ENCODE measurements at places on chromosomes 11 and 22. TPM values are rescaled to one million over a fixed set of nuclear protein-coding genes. Genes with fewer than 3 reads are reported as not detected.

DNA sequence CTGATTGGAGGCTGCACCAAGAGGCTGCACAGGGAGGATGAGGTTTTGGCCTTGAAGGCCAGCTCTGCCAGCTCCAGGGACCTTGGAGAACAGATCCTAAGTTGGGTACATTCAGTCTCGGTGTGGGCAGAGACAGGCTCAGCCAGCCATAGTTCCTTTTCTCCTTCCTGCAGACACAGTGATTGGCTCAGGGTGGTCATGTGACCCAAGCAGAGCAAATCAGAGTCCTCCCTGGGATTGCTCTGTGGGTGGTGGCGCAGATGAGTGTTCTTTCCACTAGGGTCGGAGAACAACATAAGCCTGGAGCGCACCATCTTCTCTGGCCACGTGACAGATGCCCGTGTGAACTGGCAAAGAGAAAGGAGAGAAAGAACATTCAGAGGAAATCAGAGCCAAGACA is 47.1 kb upstream of the CCND1 start:
- no peak for DNase-seq

Gene LBHD1
- polyA plus RNA-seq = 2.4 TPM

Gene KIF18A
- polyA plus RNA-seq = 5.4 TPM

DNA sequence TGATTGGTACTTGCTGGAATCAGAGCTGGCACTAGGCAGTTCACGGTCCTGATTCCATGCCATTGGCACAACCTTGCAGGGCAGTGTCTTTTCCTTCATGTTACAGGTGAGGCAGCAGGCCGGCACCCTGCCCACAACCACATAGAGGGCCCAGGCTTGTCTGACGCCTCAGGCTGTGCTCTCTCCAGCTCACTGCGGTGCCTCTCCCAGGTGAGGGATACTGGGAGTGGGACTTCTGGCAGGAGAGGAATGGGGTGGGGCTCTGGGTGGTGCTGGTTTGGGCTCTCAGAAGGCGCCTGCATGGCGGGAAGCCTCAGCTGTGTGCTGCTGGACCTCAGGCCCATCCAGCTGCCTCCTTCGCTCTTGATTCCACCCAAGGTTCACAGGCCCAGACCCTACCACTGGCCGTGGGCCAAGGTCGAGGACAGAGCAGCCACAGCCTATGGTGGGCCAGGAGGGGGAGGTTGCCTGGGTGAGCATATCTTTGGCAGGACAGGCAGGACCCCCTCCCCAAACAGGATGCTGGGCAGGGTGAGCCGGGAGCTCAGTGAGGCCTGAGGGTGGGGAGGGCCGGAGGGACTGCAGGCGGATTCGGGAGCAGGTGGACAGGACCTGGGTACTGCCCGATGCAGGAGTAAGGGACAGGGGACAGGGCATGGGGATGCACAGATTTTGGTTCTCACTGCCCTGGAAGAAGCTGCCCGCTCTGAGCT is 7.0 kb upstream of the MPPED1 start:
- no peak for DNase-seq

Gene IL18
- polyA plus RNA-seq = 0.46 TPM

DNA sequence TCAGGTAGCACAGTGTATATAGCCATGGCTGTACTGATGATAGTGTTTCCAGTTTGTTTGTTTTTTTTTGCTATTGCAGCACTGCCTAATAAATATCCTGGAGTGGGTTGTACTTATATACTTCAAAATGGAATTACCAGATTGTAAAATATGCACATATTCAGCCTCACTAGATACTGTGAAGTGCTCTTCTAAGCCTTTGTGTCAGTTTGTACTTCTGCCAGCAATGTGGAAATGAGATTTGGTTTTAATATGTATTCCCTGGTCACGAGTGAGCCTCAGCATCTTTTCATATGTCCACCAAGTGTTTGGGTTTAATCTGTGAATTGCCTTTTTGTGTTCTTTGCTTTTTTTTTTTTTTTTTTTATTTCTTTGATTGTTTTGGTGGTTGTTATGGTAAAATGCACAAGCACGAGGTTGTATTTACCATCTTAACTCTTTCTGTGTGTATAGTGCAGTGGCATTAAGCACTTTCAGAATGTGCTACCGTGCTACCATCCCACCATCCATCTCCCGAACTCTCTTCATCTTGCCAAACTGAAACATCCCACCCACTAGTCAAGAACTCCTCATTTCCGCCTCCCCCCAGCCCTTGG is 34.9 kb downstream of the ST3GAL4 start:
- no peak for DNase-seq

DNA sequence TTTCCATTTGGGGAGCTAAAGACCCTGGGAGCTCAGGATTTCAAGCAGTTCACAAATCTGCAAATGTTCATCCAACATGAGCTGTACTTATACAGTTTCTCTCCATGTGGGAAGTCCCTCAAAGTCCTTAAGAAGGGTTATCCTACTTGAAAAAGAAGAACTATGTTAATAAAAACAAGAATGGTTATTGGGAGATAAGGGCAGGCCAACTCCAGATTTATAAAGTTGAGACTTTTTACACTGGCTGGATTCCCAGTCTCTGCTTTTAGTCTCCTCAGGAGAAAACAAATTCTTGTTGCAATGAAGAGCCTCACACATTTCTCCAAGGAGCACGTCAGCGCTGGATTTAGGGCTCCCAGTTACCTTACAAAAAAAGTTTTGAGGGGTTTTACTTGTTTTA is 34.2 kb upstream of the CTTN start:
- DNase-seq = no peak

DNA sequence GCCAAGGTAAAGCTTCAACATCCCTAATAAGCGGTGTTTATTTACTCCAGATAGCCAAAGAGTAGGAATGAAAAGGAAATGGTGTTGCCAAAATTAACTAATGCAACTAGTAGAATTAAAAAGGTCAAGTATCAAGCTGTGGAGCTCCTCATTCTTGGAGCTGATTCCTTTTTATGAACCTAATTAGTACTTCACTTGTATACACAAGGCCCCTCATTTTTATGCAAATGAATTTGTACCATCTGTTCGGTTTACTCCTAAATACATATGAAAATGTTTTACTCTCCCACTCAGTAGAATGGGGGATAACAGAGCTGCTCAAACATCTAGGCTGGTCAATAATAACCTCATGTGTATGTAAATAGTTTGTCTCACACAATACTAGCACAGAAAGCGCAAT is 426.4 kb upstream of the LUZP2 start:
- DNase-seq = no peak

GRCh38 chr11:130813638-130814037 is 102.6 kb downstream of the SNX19 start:
- no peak for DNase-seq

GRCh38 chr11:108597736-108598355 is 4.3 kb upstream of the EXPH5 start:
- DNase-seq = no peak

DNA sequence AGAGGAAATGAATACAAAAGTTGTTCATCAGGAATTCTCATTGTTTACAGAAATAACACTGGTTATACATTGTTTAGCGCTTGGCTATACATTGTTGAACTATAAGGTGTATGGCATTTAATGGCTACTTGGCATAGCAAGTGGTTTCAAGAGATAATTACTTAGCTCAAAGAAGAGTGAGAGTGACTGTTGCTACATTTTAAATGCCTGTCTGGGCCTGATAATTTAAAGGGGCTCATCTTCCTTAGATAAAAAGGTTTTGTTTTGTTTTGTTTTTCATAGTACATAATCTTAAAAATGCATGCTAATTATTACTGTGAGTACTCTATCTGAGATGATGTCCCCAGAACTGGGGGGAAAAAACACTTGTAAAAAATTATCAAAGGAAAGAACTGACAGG is 1.5 kb upstream of the SMPD1 start:
- DNase-seq = no peak

Gene PGGHG
- 5.2 TPM for polyA plus RNA-seq

DNA sequence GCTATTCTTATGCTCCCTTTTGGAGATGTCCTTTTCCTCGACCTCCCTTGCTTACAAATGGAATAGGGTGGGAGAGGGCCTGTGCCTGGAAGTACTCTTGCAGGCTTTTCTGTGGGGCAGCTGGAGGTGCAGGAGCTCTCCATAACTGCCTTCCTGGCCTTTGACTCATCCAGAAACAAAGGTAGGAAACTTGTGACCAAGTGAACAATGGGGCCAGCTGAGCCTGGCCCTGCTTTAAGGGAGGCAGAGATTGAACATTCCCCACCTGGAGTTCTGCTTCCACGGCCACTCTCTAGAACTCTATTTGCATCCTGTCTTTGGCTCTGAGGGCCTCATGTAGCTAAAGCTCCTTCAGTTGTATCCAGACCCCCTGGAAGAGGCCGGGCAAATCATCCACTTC is 5.1 kb upstream of the LYVE1 start:
- no peak for DNase-seq

DNA sequence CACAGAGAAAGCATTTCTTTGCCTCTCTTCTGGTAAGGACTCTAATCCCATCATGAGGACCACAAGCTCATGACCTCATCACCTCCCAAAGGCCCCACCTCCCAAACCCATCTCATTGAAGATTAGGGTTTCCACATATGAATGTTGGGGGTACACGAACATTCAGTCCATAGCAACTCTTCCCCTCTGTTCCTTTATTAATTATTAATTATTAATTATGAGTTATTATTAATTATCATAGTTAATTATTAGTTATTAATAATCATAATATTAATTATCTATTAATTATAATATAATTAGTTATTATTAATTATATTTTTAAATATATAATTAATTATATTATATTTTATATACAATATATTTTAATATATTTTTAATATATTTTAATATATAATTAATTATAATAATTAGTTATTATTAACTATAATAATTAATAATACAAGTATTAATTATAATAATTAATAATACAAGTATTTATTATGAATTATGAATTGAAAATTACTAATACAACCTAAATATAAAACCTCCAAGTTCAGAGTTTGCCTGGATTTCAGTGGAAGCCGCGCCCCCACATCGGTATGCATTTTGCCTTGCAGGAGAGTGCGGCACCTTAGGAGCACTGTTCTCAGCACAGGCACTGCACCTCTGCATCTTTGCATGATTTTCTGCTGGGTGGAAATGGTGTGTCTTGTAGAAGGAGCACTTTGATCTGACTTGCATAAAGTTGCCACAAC is 128.0 kb upstream of the FGF3 start:
- no peak for DNase-seq

- no peak for DNase-seq
Measured at GRCh38 chr11:120880498-120881175, 143.3 kb upstream of the TBCEL start.

DNA sequence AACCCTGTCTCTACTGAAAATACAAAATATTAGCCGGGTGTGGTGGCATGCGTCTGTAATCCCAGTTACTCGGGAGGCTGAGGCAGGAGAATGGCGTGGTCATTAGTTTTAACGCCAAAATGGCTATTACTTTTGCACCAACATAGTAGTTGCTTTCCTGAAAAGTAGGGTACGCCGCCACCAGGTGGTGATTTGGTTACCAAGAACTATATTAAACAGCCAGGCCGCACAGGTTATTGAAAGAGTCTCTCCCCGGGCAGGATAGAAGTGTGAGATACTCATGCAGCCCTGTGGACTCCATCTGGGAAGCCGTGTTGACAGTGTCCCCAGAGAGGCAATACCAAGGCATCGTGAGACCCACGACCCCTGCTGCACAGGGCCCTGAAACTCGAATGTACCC is 24.6 kb upstream of the LRRC32 start:
- DNase-seq = no peak

DNA sequence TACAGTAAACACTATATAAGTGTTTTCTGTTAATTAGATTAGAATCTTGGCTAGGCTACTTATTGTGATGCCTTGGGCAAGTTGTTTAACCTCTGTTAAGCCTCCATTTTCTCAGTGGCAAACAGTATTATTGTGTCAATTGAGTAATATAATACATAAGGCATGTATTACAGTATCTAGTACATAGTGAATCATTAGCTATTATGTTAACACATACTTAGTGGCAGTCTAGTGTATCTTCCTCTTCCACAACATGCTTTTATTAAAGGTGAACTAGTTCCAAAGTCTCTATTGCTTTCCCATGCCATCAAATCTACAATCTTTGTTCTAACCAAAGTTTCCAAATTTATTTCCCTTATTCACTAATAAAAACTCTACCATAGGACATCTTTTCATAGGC is 200.9 kb downstream of the SOX6 start:
- no peak for DNase-seq
